ENCODE measurements at places on chromosomes 6 and 20.
A peak's percentile ranks its signal among the peaks of the same experiment; 100 is the strongest.

DNA sequence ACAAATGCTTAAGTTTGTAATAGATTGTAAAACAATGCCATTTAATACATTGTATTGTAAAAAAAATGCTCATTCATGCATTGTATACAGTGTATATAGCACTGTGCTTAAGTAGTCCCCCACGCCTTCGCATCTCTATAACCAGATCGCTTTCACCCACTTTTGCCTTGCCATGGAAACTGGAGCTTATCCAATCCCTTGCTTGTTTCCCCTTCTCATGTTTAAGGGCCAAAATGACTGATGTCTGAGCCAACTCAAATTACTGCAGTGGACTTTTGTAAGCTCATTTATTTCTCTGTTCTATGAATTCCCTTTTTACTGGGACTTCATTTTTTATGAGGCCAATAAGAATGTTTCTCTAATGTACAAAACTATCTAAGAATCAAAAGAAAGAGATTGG lies 730.9 kb upstream of the GJE1 start:
- no peak for DNase-seq

DNA sequence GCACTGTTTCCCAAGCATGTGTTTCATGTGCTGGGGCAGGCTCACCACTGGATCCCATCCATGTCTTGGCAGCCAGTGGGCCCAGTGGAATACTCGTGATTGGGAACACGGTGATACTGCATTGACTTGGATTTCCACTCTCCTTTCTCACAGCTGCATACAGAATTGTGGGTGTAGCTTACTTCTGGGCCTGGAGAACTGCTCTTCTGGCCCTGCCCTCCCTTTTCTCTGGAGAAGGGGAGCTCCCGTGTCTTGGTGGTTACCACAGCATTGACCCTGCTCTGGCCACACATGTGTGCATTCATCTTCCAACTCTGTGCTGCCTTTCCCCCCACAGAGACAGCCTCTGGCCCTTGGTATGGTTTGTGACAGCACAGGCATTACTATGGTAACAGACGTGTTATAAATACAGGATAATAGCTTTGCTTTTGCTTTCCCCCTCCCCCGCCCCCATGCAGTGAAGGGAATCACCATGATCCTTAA lies 21.6 kb downstream of the SOBP start:
- DNase-seq, result no peak

GRCh38 chr20:53568351-53568750 lies 25.3 kb downstream of the ZNF217 start:
- DNase-seq, result no peak

- DNase-seq, result peak; percentile 22
These were observed 103.9 kb downstream of the ESR1 start for GRCh38 chr6:151911401-151911800.

GRCh38 chr6:111606620-111607115 lies 990 bp upstream of the TRAF3IP2 start:
- no peak for DNase-seq

- DNase-seq, result no peak
These were observed 4.9 kb downstream of the SLC22A2 start for GRCh38 chr6:160253714-160254113.
